ENCODE measurements at places on chromosomes 12 and 14.

- DNase-seq = no peak
Observed at GRCh38 chr12:68780731-68781130, 27.2 kb upstream of the MDM2 start.

DNA sequence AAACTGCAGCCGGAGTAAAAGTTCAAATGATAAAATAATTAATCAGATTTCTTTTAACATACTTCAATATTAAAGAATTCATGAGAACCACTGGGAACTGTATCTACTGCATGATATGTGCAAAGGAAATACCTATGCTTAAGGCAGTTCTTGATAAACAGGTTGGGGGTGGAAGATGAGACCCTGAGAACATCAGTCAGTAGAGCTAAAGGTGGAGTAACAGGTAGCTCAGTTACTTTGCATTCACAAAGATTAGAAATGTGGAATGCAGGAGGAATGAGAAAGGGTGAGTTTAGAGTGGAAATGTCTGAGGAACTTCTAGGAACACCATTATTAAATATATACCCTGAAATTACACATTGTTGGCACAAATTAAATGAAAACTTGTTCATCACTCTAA, 78.6 kb downstream of the COX16 start:
- no peak for DNase-seq

GRCh38 chr14:74848768-74849167, 27.2 kb downstream of the PROX2 start:
- no peak for DNase-seq

DNA sequence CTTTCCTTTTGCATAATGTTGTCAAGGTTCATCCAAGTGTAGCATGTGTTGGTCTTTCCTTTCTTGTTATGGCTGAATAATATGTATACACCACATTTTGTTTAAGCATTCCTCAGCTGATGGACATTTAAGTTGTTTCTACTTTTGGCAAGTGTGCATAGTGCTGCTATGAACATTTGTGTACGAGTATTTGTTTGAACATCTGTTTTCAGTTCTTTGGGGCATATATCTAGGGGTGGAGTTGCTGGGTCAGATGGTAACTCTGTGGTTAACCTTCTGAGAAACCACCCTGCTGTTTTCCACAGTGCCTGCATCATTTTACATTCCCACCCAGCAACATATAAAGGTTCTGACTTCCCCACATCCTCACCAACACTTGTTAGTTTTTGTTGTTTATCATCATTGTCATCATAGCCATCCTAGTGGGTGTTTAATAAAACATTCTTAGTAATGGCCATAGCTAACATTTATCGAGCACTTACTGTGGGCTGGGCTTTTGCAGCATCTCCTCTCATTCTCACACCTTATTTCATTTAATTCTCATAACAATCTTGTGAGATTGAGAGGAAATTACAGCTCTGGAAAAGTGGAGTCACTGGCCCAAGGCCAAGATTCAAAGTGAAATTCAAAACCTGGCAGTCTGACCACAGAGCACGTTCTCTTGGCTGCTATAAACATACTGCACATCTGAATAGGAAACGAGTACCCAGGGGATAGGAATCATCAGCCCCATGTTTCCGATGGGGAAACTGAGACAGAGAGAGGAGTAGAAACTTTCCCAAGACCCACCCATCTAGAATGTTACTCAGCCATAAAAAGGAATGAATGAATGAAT, 193.6 kb downstream of the KSR2 start:
- DNase-seq = no peak

DNA sequence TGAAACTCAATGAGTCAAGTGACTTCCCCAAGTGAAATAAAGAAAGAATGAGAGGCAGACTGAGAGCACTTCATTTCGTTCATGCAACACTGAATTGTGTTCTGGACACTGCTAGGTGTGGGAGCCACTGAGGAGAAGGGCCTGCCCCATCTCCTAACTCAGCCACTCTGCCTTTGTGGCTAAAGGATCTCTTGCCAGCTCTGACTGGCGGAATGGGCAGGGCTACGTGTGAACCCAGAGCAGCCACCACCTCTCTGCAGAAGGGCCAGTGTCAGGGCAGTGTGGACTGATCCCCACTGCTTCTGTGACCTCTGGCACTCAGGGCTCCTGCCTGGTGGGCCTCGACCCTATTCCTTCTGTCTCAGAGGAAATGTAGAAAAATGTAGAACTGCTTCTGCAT, 46.5 kb upstream of the GZMB start:
- DNase-seq = no peak

DNA sequence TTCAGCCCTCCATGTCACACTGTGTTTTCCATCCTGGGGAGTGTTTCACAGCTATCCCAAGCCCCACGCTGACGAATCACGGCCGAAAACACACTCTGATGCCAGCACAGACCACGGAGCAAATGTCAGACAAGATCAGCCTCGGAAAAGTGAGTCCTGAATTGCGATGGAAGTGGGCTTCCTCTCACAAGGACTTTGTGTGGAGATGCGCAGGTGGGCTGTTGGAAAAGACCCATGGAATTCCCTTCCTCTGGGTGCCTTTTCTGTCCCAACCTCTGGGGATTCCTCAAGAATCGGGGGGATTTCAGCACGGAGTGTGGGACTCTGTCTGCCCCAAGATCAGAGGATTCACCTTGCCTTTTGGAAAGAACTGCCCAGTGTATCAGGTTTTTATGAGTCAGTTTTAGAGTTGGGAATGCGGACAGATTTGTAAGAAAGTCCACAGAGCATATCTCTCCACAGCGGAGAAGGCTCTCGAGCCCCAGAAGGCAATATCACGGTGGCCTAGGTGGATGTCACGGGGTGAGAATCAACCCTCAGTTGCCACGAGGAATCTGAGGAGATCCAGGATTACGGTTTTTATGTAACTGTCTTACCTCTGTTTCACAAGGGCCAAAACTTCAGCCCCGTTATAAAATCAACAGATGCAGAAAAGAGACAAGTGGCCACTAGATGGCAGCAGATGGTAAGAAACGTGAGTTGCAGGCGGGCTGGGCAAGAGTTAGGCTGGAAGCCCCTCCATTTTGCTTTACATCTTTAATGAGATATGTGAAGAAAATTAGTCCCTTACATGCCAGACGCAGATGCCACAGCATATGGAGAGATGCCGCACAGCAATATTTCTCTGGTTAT, 201.9 kb downstream of the DAD1 start:
- no peak for DNase-seq

GRCh38 chr14:61321385-61322010, at the start of gene PRKCH:
TSS of gene PRKCH (plus strand) at chr14:61321579. CDS start at chr14:61322102, 523 bp downstream.
- DNase-seq = peak; percentile 67

DNA sequence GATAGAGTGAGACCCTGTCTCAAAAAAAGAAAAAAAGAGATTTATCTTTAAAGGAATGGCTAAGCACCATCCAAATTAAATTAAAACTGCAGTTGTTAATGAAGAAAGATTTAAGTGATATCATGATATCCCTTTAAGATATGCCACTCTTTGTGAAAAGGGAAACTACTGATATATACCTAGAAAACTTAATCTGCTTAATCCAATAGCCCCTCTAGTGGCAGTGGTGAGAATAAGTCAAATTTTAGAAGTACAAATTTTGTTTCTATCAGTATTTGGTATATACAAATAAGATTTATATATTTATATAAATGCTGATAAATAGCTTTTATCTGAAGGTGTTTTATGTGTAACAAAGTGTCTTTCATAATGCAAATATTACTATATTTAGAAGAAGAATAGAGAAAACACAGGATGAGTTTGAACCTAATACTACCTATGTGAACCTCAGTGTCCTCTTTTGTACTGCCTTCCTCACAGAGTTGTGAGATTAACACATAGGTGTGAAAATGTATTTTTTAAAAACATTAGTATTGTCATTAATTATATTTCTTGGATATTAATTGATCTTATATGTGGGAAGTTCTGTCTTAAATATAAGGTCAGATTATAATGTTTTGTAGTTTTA, 51.4 kb upstream of the GARIN2 start:
- DNase-seq = no peak

DNA sequence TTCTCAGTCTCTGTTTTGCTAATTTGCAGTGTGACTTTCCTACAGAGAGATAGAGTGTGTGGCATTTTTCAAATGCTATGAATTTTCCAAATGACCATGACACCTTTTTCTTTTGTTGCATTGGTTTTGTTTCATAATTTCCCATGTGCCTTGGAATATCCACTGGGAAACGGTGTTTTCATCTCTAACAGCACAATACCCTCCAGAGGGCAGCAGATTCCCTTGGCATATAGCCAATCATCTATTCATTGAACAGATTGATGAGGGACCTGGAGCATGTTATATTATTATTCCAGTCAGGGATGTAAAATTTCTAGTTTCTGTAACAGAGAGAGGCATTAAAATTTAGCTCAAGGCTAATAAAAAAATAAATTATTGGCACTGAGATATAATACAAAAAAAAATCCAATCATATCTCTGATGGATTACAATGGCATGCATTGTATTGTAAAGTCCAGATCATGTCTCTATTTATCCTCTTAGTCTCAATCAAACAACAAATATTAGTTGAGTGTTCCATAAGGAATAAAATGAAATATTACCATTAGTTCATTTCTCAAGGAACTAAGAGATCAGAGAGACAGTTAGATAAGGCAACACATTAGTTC, 29.6 kb upstream of the NTN4 start:
- DNase-seq = no peak

DNA sequence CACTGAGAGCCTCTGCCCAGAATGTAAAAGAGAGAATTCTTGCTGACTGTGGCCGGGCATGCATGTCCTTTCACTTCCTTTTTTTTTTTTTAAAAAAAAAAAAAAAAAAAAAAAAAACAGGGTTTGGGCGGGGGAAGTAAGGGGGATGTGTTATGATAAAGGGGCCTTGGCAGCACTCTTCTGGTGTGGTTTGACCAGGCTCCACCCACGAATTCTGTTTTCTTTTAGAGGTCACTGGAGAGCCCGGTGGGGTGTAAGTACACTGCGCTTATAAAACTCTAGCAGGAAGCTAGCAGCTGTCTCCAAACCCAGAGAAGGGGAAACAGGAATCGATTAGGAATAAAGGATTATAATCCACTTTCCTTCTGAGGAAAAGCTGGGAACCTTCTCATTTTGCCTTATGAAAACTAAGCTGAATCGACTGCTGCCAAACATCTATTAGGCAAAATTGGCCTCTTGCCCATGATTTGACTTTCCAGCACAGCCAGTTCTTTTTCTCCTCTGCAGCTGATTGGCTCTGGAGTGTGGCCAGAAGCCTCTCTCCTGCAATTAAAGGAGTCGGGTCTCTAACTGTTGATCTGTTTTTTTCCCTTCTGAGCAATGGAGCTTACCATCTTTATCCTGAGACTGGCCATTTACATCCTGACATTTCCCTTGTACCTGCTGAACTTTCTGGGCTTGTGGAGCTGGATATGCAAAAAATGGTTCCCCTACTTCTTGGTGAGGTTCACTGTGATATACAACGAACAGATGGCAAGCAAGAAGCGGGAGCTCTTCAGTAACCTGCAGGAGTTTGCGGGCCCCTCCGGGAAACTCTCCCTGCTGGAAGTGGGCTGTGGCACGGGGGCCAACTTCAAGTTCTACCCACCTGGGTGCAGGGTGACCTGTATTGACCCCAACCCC, 27.7 kb upstream of the HIGD1C start:
- no peak for DNase-seq

GRCh38 chr12:7788294-7788660, 925 bp upstream of the NANOG start:
- no peak for DNase-seq

- DNase-seq = no peak
Observed at GRCh38 chr12:57216014-57216911, at the start of gene NXPH4. TSS of gene NXPH4 (plus strand) at chr12:57216794. CDS start at chr12:57216970, 176 bp downstream.

GRCh38 chr12:54593725-54594124, 5.3 kb upstream of the PPP1R1A start:
- DNase-seq = no peak

DNA sequence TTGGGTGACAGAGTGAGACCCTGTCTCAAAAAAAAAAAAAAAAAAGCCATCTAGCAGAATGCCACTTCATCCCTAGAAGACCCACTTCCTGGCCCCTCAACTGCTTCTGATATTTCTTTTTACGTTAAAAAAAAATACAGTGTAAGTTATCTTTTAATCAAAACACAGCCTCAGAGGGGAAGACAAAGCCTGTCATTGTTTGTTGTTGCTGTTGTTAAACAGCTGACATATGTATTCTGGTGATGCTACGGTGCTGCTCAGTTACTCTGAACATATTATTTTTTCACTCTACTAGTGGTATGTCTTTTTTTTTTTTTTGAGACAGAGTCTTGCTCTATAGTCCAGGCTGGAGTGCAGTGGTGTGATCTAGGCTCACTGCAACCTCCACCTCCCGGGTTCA, 75.4 kb downstream of the PAPLN start:
- no peak for DNase-seq

- DNase-seq = no peak
Observed at GRCh38 chr12:74489543-74489942, 48.1 kb upstream of the ATXN7L3B start.

- no peak for DNase-seq
Observed at GRCh38 chr12:15629108-15629507, 160.1 kb downstream of the EPS8 start.

- DNase-seq = no peak
Observed at GRCh38 chr14:38745861-38746260, 357.2 kb downstream of the SEC23A start.

DNA sequence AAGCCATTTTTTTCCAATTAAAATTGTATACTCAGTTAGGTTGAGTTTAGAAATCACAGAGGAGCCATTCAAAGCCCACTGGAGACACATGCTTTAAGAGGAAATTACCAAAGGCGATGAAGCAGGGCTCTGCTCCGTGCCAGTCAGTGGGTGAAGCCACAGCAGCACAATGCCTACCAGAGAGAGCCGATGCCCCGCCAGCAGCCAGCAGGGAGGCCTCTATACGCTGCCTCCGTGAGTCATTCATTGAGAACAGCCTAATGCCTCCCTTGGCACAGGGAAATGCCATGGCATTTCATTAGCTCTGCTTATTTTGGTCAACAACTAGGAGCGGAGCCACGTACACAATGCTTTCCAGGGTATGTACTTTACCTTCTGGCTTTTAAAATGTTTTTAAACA, 197.8 kb upstream of the FRMD6 start:
- DNase-seq = no peak

DNA sequence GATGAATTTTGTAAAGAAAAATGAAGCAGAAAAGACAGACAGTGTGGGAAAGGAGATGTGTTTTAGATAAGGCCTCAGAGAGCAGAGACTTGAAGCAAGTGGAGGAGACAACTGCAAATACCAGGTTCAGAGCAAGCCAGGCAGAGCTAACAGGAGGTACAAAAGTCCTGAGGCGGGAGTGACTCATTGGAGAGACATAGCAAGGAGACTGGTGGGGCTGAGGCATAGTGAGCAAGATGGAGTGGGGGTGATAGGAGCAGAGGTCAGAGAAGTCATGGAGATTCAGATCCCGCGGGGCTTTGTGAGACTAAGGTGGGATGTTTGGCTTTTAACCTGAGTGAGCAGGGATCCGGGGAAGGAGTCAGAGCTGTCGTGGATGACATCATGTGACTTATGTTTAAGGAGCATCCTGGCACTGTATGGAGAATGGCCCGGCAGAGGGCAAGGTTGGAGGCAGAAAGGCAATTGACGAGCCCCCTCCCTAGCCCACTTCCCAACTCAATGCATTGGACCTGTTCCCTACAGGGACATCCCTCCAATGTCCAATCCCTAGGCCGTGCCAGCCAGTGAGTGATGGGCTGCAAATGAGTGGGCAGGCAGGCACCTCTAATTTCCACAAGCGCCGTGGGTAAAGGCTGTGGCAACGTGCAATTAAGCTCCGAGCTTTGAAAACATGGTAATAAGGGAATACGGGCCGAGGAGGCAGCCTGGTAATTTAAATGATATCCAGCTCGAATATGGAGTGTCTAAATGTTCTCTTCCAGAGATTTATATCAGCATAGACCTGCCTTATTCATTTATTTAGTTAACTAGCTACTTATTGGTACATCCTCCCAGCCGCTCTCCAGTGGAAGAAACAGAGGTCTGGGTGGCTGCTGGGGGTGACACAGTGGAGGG, 206.8 kb upstream of the LHX5 start:
- no peak for DNase-seq
